Peyer's patch (tissue), 4 donors: ENCODE measurements at places on chromosomes 2 and 18. TPM values are rescaled to one million over a fixed set of nuclear protein-coding genes. Genes with fewer than 3 reads are reported as not detected.

DNA sequence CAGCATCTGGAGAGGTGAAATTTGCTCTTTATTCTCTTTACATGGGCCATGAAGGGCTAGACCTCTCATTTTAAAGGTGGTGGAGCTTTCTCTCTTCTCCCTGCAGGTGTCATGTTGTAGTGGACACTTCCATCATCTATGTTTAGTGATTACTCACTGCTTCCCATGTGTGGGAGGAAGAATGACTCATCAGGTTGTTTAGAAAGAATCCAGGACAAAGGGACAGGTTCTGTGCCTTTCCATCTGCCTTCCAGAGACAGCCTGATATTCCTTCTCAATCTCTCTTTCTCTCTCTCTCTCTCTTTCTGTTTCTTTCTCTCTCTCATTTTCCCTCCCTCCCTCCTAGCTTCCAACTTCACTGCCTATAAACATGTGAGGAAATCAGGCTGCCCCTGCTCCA lies 38.7 kb downstream of the SCG2 start:
- H3K36me3 ChIP-seq: no peaks in the 10 kb centered on the region
- no peaks in the 10 kb centered on the region for H3K4me1 ChIP-seq
- H3K4me3 ChIP-seq: no peak overlapping the region
- H3K27me3 ChIP-seq: no peaks in the 10 kb centered on the region

GRCh38 chr2:164039270-164039669 lies 303.5 kb upstream of the FIGN start:
- no peak overlapping the region for H3K27ac ChIP-seq
- DNase-seq: no peak
- H3K4me1 ChIP-seq: no peaks in the 10 kb centered on the region
- no peaks in the 10 kb centered on the region for H3K27me3 ChIP-seq

DNA sequence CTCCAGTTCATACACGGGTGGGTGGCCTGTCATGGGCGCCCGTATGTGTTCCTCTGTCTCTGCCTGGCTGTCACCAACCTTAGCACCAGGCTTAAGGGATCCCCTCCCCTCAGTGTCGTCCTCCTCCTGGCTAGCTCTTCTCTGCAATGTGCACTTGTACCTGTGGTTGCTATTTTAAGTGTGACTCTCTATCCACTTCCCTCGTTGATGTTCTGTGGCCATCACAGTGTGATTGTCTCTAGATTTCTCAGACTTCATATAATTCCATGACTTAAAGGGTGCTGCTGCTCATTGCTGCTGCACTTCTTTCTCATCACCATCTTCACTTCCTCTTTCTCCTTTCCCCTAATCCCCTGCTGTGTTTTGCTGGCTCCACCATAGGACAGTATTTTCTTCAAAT lies 143.4 kb downstream of the EML6 start:
- H3K36me3 ChIP-seq: no peaks in the 10 kb centered on the region
- no peak for DNase-seq
- no peaks in the 10 kb centered on the region for H3K4me1 ChIP-seq
- no peak overlapping the region for H3K4me3 ChIP-seq
- H3K27me3 ChIP-seq: no peaks in the 10 kb centered on the region

DNA sequence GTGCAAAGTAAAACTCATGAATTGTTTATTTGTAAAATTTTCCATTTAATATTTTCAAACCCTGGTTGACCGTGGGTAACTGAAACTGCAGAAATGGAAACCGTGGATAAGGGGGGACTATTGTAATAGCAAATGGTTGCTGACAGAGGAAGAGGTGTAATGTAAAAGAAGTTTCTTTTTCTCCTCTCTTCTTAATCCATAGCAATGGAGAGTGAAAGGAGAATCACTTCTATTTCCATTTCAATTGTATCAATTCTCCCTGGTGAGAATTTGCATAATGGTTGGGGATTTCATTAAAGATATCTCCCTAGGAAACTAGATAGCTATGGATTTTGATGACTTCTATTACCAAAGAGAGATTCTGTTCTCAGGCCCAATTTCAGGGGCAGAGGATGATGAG lies 24.8 kb downstream of the TACR1 start:
- no peak for DNase-seq
- H3K36me3 ChIP-seq: no peaks in the 10 kb centered on the region
- H3K4me3 ChIP-seq: no peak overlapping the region
- H3K4me1 ChIP-seq: no peaks in the 10 kb centered on the region

GRCh38 chr2:73925033-73925704 lies 1.5 kb upstream of the DGUOK start:
- no peak overlapping the region for H3K27ac ChIP-seq
- DNase-seq: no peak
- H3K4me3 ChIP-seq: no peak overlapping the region
- H3K27me3 ChIP-seq: no peaks in the 10 kb centered on the region
- H3K4me1 ChIP-seq: peaks cover 7% of the 10 kb centered on the region
- no peaks in the 10 kb centered on the region for H3K36me3 ChIP-seq

DNA sequence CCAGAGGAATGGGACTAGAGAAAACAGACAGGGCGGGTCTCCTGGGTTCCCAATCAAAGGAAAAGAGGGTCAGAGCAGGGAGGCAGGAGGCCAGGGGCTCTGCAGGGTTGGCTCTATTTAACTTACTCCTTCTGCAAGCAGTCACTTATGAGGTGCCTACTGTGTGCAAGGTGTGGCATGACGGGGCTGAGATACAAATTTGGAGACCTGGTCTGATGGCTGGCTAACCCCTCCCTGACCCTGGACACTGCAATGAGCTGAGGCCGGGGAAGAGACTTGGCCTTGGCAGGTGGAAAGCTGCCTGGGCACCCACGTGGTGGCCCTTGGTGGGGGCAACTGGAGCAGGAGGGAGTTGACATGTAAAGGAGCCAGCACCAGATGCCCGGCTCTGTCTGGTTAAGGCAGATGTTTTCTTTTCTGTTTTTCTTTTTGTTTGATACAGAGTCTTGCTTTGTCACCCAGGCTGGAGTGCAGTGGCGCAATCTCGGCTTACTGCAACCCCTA lies 148.5 kb upstream of the GATA6 start:
- H3K27me3 ChIP-seq: no peaks in the 10 kb centered on the region
- no peaks in the 10 kb centered on the region for H3K36me3 ChIP-seq
- no peak for DNase-seq
- no peak overlapping the region for H3K27ac ChIP-seq

DNA sequence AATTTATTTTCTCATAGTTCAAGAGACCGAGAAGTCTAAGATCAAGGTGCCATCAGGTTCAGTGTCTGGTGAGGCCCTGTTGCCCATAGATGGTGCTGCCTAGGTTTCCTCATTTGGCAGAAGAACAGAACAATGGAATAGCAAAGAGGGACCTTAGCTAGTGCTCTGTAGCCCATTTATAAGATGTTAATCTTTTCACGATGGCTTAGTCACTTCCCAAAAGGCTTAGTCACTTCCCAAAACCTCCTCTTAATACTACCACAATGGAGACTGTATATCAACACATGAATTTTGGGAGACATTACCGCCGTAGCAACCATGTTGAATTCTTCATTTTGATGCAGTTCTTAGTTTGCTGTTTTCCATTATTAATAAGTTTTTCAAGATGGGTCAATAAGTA lies 246.3 kb upstream of the NRP2 start:
- H3K36me3 ChIP-seq: no peaks in the 10 kb centered on the region
- no peak overlapping the region for H3K4me3 ChIP-seq
- H3K27ac ChIP-seq: no peak overlapping the region

- no peaks in the 10 kb centered on the region for H3K4me1 ChIP-seq
- no peaks in the 10 kb centered on the region for H3K27me3 ChIP-seq
- no peak overlapping the region for H3K4me3 ChIP-seq
- H3K27ac ChIP-seq: no peak overlapping the region
These were observed 259.7 kb upstream of the RBMS1 start for GRCh38 chr2:160753331-160753654.

DNA sequence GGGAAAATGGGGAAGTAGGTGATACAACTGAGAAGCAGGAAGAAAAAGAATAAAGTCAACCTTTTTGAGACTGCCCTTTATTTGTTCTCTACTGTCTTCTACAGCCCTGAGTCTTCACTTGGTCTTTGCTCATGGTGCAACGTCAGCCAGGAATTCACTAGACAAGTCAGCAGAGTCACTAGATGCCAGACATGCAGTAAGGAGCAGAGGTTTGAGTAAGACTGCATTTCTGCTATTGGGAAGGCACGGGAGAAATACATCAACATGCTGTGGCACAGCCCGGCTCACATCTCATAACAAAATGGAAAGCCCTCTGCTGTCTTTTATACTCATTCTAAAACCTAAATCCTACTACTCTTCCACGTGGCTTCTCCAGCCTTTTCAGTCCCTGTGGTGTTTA lies 67.1 kb downstream of the PRELID3A start:
- no peak overlapping the region for H3K27ac ChIP-seq
- H3K36me3 ChIP-seq: no peaks in the 10 kb centered on the region
- no peaks in the 10 kb centered on the region for H3K4me1 ChIP-seq
- H3K27me3 ChIP-seq: no peaks in the 10 kb centered on the region

GRCh38 chr18:58314284-58314683 lies 270.3 kb downstream of the NEDD4L start:
- no peaks in the 10 kb centered on the region for H3K27me3 ChIP-seq
- no peak overlapping the region for H3K27ac ChIP-seq
- no peak overlapping the region for H3K4me3 ChIP-seq
- H3K36me3 ChIP-seq: no peaks in the 10 kb centered on the region
- H3K4me1 ChIP-seq: no peaks in the 10 kb centered on the region

GRCh38 chr2:121627525-121628050 lies 21.7 kb downstream of the CLASP1 start:
- no peaks in the 10 kb centered on the region for H3K36me3 ChIP-seq
- H3K27ac ChIP-seq: no peak overlapping the region
- DNase-seq: no peak
- no peaks in the 10 kb centered on the region for H3K4me1 ChIP-seq
- no peak overlapping the region for H3K4me3 ChIP-seq

GRCh38 chr2:9001229-9001628 lies 2.3 kb downstream of the MBOAT2 start:
- H3K4me1 ChIP-seq: peaks cover 15% of the 10 kb centered on the region
- no peak for DNase-seq
- no peaks in the 10 kb centered on the region for H3K36me3 ChIP-seq
- no peak overlapping the region for H3K4me3 ChIP-seq

GRCh38 chr2:11822746-11823451 lies 76.5 kb downstream of the LPIN1 start:
- H3K4me3 ChIP-seq: no peak overlapping the region
- H3K27me3 ChIP-seq: no peaks in the 10 kb centered on the region
- no peaks in the 10 kb centered on the region for H3K36me3 ChIP-seq
- no peaks in the 10 kb centered on the region for H3K4me1 ChIP-seq
- H3K27ac ChIP-seq: no peak overlapping the region

- H3K27me3 ChIP-seq: no peaks in the 10 kb centered on the region
- DNase-seq: no peak
- H3K4me1 ChIP-seq: no peaks in the 10 kb centered on the region
- no peak overlapping the region for H3K4me3 ChIP-seq
- H3K27ac ChIP-seq: no peak overlapping the region
- no peaks in the 10 kb centered on the region for H3K36me3 ChIP-seq
These were observed 527.2 kb upstream of the SOX11 start for GRCh38 chr2:5164776-5165525.

DNA sequence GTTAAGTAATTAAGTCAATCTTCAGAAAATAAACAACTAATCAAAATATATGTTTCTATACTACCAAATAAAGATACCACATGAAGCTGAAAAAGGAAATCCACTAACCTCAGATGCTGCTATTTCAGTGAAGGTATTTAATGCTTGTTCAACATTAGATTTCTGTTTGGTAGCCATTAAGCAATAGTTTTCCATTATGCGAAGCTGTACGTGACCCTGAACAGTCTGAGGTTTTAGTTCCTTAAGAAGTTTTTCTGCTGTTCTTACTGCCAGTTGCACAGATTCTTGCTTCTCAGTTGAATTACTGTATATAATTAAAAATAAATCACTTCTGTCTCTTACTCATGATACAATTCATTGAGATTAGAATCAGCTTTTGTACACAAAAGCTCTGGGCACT lies 65.4 kb downstream of the TTC21B start:
- H3K27me3 ChIP-seq: no peaks in the 10 kb centered on the region
- DNase-seq: no peak
- H3K4me3 ChIP-seq: no peak overlapping the region
- no peak overlapping the region for H3K27ac ChIP-seq
- no peaks in the 10 kb centered on the region for H3K4me1 ChIP-seq
- no peaks in the 10 kb centered on the region for H3K36me3 ChIP-seq

GRCh38 chr2:169683425-169684134 lies 10.6 kb downstream of the CFAP210 start:
- H3K4me3 ChIP-seq: no peak overlapping the region
- H3K27me3 ChIP-seq: no peaks in the 10 kb centered on the region
- no peaks in the 10 kb centered on the region for H3K36me3 ChIP-seq
- H3K27ac ChIP-seq: peak overlapping the region; percentile 25

- no peak overlapping the region for H3K4me3 ChIP-seq
- peak overlapping the region; percentile 83 for H3K27ac ChIP-seq
- H3K36me3 ChIP-seq: no peaks in the 10 kb centered on the region
- peak; percentile 92 for DNase-seq
- no peaks in the 10 kb centered on the region for H3K27me3 ChIP-seq
- peaks cover 43% of the 10 kb centered on the region for H3K4me1 ChIP-seq
These were observed 69.3 kb downstream of the MBP start for GRCh38 chr18:77063260-77063659.

The KIF3C gene
- 71.0 TPM for total RNA-seq

The SCN2A gene
- 0.54 TPM for total RNA-seq

The VWC2L gene
- not detected for total RNA-seq

The CNTNAP5 gene
- not detected for total RNA-seq

The MC4R gene
- total RNA-seq: not detected

The LYG2 gene
- not detected for total RNA-seq

The IL37 gene
- not detected for total RNA-seq

The EVX2 gene
- total RNA-seq: not detected

The VSNL1 gene
- total RNA-seq: not detected
